ENCODE measurements at places on chromosomes 5 and 9. TPM values are rescaled to one million over a fixed set of nuclear protein-coding genes. Genes with fewer than 3 reads are reported as not detected.

The PLAC8L1 gene
- not detected for total RNA-seq

The PCDHB7 gene
- not detected for total RNA-seq

The LRRC19 gene
- not detected for total RNA-seq

The GABRG2 gene
- not detected for total RNA-seq

The KLHL3 gene
- total RNA-seq = 1.1 TPM

The TRUB2 gene
- 14.1 TPM for total RNA-seq

DNA sequence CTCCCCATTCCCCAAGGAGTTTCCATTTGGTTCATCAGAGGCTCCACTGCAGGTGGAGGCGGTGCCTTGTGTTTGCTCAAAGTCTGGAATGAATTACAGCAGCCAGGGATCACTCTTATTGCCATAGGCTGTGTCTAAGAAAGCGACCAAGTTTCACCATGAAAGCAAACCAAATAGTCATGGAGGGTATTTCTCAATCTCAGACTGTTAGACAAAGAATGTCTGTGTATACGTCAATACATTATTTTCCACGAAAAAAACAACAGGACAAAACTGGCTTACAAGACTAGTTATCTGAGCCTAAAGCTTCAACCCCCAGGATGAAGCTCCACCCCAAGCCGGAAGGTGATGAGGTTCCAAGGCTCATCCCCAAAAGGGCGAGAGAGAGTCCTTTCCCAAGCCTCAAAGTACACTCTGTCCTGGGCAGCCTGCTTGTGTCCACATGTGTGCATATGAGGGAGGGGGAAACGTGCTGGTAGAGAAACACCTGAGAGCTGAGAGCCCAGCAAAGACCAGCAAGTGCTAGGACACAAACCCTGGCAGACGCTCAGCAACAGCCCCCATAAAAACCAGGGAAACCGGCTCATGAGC lies 4.3 kb downstream of the B4GALT1 start:
- no peak for DNase-seq

DNA sequence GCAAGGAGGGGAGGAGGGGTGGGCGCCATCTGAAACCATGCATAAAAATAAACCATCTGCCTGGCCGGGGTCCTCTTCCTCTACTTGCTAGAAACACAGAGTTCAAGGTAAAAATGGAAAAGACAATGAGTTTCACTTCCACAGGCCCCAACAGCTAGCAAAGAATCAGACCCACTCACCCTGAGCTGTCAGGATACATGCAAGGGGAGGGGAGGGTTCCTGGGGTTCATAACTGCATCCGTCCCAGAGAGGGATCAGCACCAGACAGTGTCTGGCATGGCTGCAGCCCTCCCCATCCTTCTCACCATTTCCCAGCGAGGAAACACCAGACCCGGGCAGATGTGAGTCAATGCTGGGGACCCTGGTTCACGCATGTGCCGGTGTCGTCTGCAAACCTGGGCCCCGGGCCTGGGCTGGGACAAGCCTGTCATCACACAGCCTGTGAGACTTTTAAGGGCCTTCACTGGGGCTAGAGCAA lies 55.4 kb downstream of the SEMA4D start:
- no peak for DNase-seq

- DNase-seq = no peak
These were observed 51.1 kb upstream of the MIER3 start for GRCh38 chr5:57002959-57003485.

GRCh38 chr5:90161414-90161813 lies 248.1 kb downstream of the CETN3 start:
- no peak for DNase-seq

- DNase-seq = no peak
These were observed 63.1 kb downstream of the PTCD2 start for GRCh38 chr5:72383280-72383679.

GRCh38 chr5:65926893-65927292 lies 518 bp downstream of the ERBIN start:
- no peak for DNase-seq

DNA sequence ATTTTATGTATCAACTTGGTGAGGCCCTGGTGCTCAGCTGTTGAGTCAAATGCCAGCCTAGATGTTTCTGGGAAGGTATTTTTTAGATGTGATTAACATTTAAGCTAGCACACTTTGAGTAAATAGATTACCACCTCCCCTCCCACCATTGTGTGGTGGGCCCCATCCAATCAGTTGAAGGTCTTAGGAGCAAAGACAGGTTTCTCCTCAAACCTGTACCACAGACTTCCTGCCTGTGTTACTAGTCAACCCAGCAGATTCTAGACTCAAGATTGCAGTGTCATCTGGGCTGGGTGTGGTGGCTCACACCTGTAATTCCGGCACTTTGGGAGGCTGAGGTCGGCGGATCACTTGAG lies 33.8 kb downstream of the MRPL36 start:
- no peak for DNase-seq

- peak; percentile 3 for DNase-seq
These were observed 335.7 kb upstream of the PIK3R1 start for GRCh38 chr5:67879620-67880510.

DNA sequence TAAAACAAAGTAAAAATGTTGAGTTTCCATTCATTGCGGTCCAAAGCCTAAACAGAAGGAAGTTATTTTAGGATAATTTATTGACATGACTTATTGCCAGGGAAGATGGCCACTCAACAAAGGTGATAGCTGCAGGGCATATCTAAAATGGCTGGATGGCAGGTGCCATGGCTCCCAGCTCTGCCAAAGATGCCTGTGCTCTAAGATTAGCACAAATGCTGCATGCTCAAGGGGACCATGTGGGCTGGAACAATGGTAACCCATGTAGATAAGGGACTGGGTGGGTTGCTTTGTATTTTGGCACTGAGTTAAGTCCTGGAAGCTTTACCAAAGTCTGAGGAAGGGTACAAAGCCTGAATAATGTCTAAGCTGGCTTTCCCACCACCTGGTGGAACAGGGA lies 95.5 kb upstream of the IFNK start:
- DNase-seq = no peak

DNA sequence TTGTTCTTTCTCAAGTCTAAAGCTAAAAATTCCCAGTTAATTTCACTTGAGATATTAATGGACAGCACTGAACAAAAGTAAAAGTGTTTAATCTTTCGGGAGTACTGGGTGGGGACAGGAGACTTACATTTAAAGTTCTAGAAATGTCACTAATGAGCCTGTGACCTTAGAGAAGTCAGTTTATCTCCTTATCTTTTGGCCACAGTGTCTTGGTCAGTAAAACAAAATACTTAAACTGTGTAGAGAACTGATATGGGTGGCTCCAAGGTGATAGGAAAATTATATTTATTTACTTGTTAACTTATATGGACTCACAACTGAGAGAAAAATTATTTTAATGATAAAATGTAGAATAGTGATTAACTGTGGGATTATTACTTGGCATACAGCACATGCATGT lies 8.9 kb downstream of the IPO11 start:
- no peak for DNase-seq

GRCh38 chr5:81167078-81167477 lies 66.0 kb upstream of the CKMT2 start:
- no peak for DNase-seq

DNA sequence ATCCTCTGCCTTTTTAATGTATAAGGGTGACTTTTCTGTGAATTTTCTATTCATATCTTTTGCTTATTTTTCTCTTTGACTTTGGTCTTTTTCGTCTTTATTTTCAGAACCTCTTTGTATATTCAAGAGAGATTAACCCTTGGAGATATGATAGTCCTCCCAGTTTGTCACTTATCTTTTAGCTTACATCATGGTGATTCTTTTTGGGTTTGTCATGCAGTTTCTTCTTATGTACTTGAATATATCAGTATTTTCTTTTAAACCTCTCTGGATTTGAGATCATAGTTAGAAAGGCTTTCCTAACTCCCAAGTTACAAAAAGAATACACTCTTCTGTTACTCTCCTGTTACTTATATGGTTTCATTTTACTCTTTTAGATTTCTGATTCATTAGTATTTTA lies 27.5 kb upstream of the GPR21 start:
- DNase-seq = no peak

- DNase-seq = no peak
These were observed 46.1 kb downstream of the NIPAL4 start for GRCh38 chr5:157506066-157506590.

- DNase-seq = no peak
These were observed 41.8 kb downstream of the CAST start for GRCh38 chr5:96703995-96704394.

DNA sequence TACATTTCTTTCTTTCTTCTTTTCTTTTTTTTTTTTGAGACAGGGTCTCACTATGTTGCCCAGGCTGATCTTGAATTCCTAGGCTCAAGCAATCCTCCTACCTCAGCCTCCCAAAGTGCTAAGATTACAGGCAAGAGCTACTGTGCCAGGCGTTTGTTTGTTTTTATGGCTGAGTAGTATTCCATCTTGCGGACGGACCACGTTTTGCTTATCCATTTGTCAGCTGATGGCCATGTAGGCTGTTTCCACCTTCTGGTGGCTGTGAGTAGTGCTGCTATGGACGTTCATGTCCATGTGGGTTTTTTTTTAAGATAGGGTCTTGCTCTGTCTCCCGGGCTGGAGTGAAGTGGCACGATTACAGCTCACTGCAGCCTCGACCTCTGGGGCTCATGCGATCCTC lies 2.5 kb downstream of the DOK3 start:
- DNase-seq = no peak

Measured in epithelial cell of proximal tubule (primary cell).